Glutamatergic neuron (in vitro differentiated cells): ENCODE measurements at places on chromosomes 2 and 18.

- DNase-seq: no peak
These were observed 79.6 kb downstream of the MIB1 start for GRCh38 chr18:21820033-21820810.

DNA sequence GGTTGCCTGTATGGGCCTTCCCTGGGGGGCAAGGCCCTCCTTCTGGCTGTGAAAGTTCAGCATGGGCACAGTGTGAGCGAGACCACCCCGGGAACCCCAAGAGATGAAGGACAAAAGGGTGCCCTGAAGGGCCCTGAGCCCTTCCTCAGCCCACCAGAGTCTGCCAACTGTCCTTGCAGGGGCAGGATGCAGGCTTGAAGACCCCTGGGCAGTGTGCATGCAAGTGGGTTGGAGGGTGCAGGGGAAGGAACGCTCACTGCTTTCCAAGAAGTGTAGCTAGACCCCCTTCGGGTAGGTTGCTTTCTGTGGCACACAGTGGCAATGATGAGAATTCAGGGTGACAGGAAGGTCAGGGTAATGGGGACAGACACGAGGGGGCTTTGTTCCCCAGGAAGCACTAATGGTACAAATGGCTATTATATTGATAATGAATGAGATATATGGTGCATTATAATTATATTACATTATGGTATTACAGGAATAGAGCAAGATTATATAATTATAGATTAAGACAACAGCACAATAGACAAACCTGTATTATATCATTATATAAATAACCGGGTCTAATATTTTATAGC, 228.7 kb downstream of the ATAD2B start:
- DNase-seq: no peak

DNA sequence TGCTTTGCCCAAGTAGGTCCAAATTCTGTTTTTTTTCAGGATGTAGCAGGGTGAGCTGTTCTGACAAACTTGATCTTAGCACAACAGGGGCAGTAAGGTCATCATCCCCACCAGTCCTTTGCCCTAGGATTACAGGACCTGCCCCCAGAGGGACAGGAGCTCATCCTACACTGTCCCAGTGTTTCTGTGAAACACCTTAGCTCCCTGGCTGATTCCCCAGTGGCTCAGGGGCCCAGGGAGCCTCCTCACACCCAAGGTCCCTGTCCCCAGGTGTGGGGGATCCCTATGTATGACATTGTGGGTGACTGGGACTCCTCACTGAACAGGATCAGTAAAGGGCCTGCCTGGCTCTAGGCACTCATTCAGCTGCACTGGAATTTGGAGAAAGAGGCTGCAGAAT, 191.2 kb downstream of the ANKRD30B start:
- DNase-seq: no peak

GRCh38 chr2:186445506-186445905, 40.6 kb upstream of the ZC3H15 start:
- no peak for DNase-seq

GRCh38 chr2:237486334-237486818, 675 bp upstream of the MLPH start:
- no peak for DNase-seq

- no peak for DNase-seq
These were observed 129.5 kb upstream of the ZNF804A start for GRCh38 chr2:184468826-184469225.

DNA sequence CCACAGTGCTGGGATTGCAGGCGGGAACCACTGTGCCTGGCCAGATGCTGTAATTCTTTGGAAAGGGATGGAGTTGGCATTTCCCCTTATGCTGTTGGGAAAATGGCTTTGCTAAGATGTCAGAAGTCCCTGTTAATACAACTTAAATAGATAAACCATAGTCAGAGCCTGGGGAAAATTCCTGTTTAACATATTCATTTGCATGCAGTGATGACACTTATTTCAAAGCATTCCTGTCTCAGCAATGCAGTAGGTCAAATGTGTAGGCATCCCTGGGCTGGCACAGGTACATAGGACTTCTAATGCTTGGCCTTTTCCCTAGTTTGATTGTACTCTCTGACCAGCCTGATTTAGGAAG, 38.6 kb downstream of the RAMP1 start:
- DNase-seq: no peak

- no peak for DNase-seq
These were observed 17.0 kb downstream of the CDC42EP3 start for GRCh38 chr2:37654419-37654818.

- no peak for DNase-seq
These were observed 232.8 kb downstream of the GALR1 start for GRCh38 chr18:77482190-77483085.

GRCh38 chr2:191195021-191195420, 44.2 kb upstream of the STAT4 start:
- no peak for DNase-seq

GRCh38 chr2:47686018-47686417, 96.9 kb upstream of the MSH6 start:
- DNase-seq: no peak

GRCh38 chr2:98012561-98012991, 16.8 kb upstream of the TMEM131 start:
- no peak for DNase-seq
